ENCODE measurements at places on chromosomes 3 and 15.

- no peak for DNase-seq
Measured at GRCh38 chr3:29481249-29481648, 200.4 kb downstream of the RBMS3 start.

- no peak for DNase-seq
Measured at GRCh38 chr15:54707805-54708752, 488.7 kb downstream of the RSL24D1 start.

- no peak for DNase-seq
Measured at GRCh38 chr3:141421639-141422319, 53.5 kb downstream of the ZBTB38 start.

- no peak for DNase-seq
Measured at GRCh38 chr3:162569314-162569713, 1072.7 kb downstream of the OTOL1 start.
